ENCODE measurements at places on chromosomes 5 and 9. TPM values are rescaled to one million over a fixed set of nuclear protein-coding genes. Genes with fewer than 3 reads are reported as not detected.

Gene ANKRD31
- 0.65 TPM for total RNA-seq

Gene SPAAR
- total RNA-seq: 0.26 TPM

Gene LHX3
- not detected for total RNA-seq

Gene SLC6A3
- 0.13 TPM for total RNA-seq

Gene SLC4A9
- not detected for total RNA-seq

Gene SNX24
- total RNA-seq: 37.8 TPM

Gene LRRC70
- total RNA-seq: 1.4 TPM

Gene AGXT2
- total RNA-seq: not detected

Gene NEURL1B
- 6.1 TPM for total RNA-seq

Measured in articular chondrocyte of knee joint (primary cell).